ENCODE measurements at places on chromosomes 1 and 21. TPM values are rescaled to one million over a fixed set of nuclear protein-coding genes. Genes with fewer than 3 reads are reported as not detected.

DNA sequence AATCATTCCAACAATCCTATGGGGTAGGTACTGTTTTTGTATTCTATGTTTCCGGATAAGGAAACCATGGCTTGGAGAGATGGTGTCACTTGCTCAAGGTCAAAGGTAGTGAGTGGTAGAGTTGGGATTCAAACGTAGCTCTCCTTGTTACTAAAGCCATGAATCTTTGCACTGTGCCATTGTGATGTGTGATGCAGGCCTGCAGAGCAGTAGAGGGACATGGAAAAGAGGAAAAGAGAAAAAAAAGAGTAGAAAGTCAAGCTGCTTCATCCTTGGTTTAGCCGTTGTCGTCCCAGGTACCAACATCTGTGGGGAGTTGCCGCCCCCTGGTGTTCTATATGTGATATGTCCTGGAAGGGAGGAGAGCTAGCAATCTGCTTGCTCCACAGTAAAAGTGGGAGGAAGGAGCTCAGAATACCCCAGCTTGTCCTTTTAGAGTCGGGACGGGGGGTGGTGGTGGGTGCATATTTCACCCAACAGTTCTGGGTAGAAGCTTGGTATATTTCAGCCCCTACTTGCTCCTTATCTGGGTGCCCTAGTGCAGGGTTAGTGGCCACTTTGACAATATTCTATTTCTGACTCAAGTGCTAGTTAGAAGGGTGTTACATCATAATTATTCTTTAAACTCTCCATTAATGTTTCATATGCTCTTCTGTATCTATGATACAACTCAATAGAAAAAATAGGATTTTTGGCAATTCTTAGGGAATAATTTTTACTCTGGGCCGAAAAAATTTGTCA, 98.4 kb downstream of the EBNA1BP2 start:
- peak; percentile 90 for DNase-seq

DNA sequence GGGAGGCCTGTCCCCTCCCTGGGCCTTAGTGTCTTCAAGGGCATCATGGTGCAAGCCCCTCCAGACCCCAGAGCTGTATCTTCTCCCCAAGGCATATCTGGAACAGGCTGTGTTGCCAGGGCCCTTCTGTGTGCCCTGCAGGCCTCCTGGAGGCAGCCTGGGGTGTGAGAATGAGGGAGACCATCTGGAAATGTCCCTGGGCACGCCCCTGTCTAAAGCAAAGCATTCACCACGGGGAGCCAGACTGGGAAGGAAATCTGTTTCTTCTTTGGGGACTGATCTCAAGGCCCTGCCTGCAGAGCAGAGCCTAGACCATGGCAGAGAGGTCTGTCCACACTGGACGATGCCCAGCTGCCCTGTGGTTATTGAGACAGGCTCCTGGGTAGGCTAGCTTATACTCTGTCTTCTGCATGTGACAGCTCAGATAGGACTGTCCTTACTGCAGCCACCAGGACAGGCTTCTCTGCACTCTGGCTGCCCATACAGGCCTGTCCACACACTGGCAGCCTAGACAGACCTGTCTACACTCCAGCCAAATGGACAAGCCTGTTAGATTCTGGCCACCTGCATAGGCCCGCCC, 24.6 kb downstream of the PODN start:
- DNase-seq: no peak

ZNF695 gene
- 11.1 TPM for polyA plus RNA-seq

- no peak for DNase-seq
Observed at GRCh38 chr1:209505044-209505443, 78.5 kb upstream of the CAMK1G start.

- peak; percentile 22 for DNase-seq
Observed at GRCh38 chr1:113660088-113660487, 99.2 kb downstream of the PHTF1 start.

AKR7A3 gene
- 0.74 TPM for polyA plus RNA-seq

DNA sequence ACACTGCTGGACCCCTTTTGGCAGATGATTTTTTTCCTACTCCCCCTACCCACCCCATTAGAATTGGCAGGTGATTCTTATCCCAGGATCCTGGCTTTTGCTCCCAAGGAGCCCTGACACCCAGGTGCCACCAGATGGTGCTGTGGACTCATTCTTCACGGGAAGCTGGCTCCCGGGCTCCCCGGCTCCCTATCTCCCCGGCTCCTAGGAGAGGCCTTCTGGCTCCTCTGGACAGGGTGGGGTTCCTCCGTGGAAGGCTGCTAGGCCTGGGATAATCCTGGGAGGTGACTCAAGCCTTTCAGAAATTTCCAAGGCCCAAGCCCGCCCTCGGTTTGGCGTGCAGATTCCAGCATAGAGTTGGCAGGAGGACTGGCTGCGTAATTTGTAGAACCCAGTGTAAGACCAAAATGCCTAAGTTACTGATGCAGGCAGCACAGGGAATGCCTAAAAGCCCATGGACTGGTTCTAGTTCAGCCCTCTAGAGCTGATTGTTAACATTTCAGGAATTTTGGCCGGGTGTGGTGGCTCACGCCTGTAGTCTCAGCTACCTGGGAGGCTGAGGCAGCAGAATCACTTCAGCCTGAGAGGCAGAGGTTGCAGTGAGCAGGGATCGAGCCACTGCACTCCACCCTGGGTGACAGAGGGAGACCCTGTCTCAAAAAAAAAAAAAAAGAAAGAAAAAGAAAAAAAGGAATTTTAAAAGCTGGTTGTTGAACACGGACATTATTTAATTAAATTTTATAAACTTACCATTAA, 6.8 kb upstream of the BSDC1 start:
- peak; percentile 91 for DNase-seq

DNA sequence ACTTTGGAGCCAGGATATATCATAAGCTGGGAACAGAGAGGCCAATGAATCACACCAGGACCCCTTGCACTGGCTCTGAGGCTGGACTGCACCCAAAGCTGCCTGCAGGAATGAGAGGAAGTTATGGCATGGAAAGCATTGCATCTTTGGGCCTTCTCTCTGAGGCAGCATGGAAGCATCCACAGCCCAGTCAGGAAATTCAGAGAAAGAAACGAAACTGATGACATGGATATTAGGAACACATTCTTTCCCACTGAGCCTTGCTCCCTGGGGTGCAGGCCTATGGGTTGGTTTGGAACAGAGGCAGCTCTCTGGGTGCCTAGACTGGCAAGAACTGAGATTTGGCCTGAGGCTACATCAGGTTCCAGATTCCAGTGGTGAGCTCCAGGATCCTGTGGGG, 98.6 kb downstream of the NGF start:
- DNase-seq: no peak

SLC1A7 gene
- polyA plus RNA-seq: not detected

DNA sequence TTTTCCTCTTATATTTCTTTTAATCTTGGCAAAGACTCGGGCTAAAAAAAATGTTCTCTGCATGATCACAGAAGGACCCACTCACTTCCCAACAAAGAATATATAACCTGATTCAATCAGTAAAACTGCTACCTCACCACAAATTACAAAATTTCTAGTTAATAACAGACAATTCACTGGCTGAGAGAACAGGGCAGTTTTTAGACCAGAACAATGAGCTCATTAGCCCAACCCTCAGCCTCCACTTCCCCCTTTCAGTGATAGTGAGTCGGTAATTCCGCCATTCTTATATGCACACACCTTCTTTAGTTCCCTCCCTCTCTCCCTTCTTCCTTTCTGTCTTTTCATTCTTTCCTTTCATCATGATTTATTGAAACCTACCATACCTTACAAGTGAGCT, 8.9 kb downstream of the SIPA1L2 start:
- no peak for DNase-seq

GPR37L1 gene
- polyA plus RNA-seq: not detected

NPR1 gene
- not detected for polyA plus RNA-seq

GRCh38 chr1:23169727-23170335, 1.2 kb upstream of the LUZP1 start:
- DNase-seq: no peak

DNA sequence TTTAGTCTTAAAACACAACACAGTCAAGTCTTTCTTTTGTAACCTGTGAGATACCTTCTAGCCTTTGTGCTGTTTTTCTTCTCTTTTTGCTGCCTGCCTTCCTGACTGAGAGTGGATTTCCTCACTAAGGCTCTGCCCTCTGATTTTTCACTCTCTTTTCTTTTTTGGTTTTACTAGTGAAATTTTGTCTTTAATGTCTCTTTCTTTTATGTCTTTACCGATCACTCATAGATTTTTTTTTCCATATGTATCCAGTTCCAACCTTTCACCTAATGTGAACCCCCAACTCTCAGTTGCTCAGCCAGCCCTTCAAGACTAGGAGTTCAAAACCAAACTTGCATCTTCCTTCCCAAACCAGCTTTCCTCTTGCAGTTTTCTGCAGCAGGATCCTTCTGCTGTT, 6.5 kb downstream of the LGALS8 start:
- no peak for DNase-seq

TPTE gene
- 4.1 TPM for polyA plus RNA-seq

MRPL24 gene
- polyA plus RNA-seq: 115 TPM

- DNase-seq: no peak
Observed at GRCh38 chr1:163758977-163759670, 437.4 kb downstream of the NUF2 start.

- peak; percentile 87 for DNase-seq
Observed at GRCh38 chr1:27122652-27123051, 32.3 kb downstream of the SLC9A1 start.

GRCh38 chr1:46667782-46668760, at the start of gene ATPAF1:
ATPAF1 (minus strand) TSS chr1:46668364; CDS start chr1:46668322, 42 bp downstream.
- DNase-seq: peak; percentile 80

HEYL gene
- 0.33 TPM for polyA plus RNA-seq

DNA sequence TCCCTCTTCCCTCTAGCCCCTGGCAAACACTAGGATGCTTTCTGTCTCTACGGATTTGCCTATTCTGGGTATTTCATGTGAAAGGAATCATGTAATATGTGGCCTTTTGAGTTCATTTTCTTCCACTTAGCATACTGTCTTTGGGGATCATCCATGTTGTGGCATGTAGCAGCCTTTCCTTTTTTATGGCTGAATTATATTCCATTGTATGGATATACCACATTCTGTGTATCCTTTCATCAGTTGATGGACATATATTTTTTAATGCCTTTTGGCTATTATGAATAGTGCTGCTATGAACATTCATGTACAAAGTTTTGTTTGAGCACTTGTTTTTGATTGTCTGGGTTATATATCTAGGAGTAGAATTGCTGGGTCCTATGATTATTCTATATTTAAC, 258.4 kb upstream of the CSF3R start:
- no peak for DNase-seq

DNA sequence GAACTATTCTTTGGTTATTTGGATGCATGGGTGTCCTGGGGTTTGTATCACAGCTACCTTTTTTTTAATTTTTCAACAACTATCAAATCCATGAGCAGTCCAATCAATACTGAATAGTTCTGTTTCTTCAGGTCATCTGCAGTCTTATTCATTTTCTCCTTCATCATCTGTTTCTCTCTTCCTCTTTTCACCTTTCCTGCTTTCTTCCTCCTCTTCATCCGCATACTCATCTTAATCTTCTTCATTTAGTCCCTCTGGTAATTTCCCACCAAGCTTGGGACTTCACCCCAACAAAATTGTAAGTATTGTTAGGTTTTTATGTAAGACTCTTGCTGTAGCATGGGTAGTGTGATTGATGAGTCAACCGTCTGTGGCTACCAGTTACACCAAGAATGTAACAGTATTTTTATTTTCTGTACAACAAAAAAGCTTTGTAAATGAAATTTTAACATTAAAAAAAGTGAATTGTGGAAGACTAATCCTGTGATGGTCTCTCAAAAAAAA, 184.1 kb upstream of the RNPC3 start:
- DNase-seq: no peak

DNA sequence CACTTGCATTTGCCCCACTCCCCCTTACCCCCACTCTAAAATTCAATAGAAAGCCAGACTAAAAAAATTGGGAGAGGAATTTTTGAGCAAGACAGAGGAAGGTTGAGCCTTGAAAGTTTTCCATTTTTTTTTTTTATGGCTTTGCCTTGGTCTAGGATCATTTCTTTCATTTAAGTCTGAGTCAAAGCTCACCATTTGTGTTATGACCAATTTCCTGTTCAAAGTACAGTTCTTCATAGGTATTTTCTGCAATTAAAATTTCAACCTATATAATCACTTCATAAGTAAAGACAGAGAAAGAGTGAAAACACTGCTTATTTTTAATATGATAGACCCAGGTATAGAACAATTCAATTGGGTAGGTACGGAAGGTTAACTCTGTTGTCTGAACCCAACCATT, 436.6 kb upstream of the ADGRL2 start:
- DNase-seq: no peak

GRCh38 chr21:31182231-31183140, 144.2 kb upstream of the KRTAP19-8 start:
- no peak for DNase-seq

DCST1 gene
- not detected for polyA plus RNA-seq

DNA sequence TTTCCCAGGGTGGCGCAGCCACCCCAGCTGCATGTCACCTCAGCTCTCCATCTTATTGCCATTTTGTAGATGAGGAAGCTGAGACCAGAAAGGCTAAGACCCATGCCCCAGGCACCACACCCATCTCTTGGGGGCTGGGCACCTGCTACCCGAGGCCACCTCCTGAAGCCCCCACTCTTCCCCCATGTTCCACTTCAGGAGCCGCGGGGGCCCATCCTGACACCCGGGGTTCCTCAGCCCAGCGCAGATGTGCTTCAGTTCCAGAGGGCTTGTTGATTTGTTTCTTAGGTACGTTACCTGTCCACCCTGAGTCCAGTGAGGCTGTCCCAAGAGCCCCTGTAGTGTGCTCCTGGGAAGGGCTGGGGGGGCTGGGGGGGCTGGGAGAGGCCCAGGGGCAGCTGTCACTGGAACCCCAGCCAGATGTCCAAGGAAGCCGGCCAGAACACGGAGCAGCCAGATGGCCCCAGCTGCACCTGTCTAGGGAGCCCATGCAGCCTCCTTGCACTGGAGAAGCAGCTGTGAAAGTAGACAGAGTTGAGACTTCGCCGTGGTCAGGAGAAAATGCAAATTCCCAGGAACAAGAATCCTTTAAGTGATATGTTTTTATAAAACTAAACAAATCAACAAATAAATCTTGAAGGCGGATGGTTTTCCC, 17.1 kb upstream of the CCDC27 start:
- no peak for DNase-seq

All from K562 (cell line).